Stomach (tissue), 19 donors: ENCODE measurements at places on chromosomes 7 and 10.

GRCh38 chr10:71134732-71135211 lies 77.6 kb upstream of the UNC5B start:
- DNase-seq = no peak

GRCh38 chr10:88116971-88117626 lies 253.7 kb downstream of the PTEN start:
- DNase-seq = no peak

DNA sequence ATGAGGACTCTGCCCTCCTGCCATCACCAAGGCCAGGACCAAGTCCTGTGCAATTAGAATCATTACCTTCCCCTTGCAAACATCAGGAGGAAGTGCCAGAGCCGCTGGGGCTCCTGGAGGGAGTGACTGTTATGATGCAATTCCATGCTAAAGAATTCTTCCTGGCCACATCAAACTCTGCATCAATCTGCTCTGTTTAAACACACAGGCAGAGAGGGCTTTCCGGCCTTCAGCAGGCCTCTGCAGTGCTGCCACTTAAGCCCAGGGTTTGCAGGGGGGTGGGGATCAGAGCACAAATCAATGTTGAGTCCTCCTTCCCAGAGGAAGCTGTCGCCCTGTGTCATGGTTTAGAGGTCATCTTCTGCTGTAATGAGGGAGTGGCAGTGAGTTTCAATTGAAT lies 58.1 kb downstream of the CTBP2 start:
- peak; percentile 42 for DNase-seq

DNA sequence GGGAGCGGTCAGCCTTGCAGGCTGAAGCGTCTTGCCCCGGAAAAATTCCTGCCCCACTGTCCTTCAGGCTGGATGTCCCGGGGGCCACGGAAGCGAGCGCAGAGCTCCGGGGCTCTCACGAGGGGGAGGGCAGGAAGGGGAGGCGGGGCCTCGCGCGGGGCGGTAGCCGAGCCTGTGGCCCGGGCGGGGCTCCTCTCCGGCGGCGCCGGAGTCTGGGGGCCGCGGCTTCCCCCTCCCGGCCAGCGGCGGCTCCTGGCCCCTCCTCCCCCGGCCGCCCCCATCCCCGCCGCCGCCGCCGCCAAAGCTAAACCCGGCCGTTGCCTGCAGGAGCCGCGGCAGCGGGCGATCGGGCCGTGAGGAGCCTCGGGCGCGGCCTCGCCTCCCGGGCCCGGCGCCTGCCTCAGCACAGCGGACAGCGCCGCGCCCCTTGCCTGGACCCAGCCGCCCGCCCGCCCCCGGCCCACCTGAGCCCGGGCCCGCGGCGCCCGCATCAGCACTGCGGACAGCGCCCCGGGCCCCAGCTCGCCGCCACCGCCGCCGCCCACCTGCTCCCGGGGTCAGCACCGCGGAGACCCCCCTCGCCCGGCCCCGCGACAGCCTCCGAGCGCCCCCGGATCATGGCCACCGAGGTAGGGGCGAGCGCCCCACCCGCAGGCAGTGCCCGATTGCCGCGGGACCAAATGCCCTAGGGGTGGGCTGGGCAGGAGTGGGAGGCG lies at the start of gene GOLGA7B:
TSS of gene GOLGA7B (plus strand) at position 157 of the 716 bp plus-strand sequence. CDS start at position 618, 461 bp downstream.
- peak; percentile 88 for DNase-seq

GRCh38 chr10:29465384-29465783 lies 169.4 kb downstream of the SVIL start:
- no peak for DNase-seq

DNA sequence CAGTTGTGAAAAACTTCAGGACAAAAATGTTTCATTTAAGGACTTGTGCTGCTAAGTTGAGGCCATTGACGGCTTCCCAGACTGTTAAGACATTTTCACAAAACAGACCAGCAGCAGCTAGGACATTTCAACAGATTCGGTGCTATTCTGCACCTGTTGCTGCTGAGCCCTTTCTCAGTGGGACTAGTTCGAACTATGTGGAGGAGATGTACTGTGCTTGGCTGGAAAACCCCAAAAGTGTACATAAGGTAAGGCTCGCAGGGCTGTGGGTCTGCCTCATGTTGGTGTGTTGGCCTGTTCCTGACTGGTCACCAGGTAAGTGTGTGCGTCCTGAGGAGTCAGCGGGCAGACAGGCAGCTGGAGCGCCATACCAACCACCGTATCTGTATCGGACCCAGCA lies 17.9 kb downstream of the OGDH start:
- DNase-seq = no peak

GRCh38 chr7:37920305-37920848 lies at the start of gene EPDR1:
Gene EPDR1, plus strand, starts transcription at chr7:37920640. Its CDS starts 300 bp downstream, at chr7:37920940.
- peak; percentile 85 for DNase-seq

DNA sequence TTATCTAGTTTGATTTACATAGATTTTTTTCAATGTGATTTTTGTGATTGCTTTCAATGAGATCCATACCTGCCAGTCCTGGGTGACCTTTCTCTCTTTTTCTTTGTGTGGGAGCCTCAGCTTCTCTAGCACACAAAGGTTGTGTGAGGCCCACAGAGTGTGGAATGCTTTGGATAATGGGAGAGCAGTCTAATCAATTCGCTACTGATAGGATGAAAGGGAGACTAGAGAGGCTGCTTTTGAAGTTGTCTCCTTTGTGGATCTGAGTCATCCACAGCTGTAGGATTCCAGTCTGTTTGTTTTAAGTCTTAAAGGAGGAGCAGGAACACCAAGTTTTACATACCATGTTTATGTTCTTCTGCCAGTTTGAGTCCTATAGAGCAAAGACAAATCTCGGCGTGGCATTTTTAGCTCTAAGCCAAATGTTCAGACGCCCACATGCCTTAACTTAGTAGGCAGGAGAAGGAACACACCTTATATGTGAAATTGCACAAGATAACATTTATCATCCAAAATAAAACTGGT lies 330.0 kb downstream of the ARL4A start:
- no peak for DNase-seq

GRCh38 chr7:111485701-111486380 lies 76.5 kb downstream of the IMMP2L start:
- DNase-seq = no peak

GRCh38 chr7:28560767-28561166 lies 148.4 kb downstream of the CREB5 start:
- no peak for DNase-seq

GRCh38 chr10:95964756-95965155 lies 57.0 kb downstream of the CC2D2B start:
- no peak for DNase-seq

DNA sequence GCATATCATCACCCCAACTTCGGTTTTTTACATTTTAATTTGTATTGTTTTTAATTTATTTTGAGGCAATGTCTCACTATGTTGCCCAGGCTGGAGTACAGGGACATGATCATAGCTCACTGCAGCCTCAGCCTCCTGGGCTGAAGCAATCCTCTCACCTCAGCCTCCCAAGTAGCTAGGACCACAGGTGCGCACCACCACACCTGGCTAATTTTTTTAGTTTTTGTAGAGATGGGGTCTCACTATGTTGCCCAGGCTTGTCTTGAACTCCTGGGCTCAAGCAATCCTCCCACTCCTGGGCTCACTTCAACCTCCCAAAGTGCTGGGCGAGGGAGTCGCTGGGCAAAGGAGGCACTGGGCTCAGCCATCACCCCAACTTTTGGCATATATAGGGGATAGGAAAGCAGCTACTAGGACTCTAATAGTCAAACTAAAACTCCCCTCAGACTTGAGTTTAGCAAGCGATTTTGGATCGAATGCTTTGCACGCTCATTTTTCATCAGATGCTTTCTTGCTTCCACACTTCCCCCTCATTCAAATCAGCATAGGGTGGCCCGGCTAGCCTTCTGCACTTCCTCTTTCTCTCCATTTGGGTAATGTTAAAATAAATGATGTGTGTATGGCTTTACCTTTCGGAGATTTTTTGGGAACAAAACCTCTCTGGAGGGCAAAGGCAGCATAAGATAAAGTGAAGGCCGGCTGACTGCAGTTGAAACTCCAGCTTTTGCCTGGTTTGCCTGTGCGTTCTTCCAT lies 20.8 kb upstream of the NMT2 start:
- no peak for DNase-seq

GRCh38 chr10:23610626-23611307 lies 171.9 kb downstream of the OTUD1 start:
- DNase-seq = no peak

DNA sequence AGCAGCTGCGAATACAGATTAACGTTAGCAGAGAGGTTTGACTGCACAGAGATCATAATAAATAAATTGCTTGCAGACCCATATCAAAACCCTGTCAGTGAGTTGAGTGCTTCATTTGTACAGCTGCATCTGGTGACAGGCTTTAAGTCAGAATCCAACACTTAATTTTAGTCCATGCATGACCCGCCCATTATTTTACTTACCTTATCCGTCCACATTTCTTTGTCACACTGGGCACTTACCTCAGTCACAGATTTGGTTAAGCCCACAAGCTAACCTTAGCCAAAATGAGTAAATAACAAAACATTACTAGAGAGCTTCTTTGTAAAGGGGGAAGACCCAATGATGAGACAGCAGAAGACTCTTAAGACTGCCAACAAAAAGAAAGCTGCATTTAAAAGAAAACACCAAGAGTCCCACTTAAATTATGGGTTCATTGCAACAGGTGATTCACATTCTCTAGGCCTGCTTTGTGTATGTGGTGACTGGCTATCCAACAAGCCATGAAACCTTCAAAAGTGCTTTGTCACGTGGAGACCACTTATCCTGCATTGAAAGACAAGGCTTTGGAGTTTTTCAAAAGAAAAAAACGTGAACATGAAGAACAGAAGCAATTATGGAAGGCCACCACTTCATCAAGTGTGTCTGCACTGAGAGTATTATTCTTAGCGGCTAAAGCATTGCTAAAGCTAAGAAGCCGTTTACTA lies 32.2 kb downstream of the PHTF2 start:
- DNase-seq = no peak

DNA sequence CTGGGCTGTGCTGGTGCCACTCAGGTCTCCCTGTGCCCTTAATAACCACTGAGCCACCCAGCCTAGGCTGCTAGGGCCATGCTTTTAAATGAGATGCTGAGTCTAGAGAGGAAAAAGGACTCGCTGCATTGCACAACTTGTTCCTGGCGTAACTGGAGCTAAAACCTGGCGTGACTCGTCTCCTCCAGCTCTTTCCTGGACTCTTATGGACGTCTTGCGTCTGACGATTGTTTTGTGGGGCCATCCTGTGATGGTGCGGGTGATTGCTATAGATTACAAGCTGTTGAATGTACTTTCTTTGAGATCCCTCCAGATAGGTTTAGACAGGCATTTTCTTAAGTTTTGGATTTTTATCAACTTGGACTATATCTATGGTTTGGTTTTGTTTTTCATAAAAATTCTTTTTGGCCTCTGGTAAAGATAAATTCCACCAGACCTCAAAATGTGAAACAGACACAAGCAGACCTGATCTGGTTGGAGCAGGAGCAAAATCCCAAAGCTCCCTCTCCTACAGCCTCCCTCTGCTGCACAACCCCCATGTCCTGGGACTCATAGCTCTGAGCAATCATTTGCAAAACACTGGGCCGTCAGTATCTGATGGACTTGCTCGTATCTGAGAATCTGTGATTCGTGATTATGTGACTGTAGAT lies 230.3 kb downstream of the ARHGAP12 start:
- no peak for DNase-seq

GRCh38 chr10:61708846-61709245 lies 46.1 kb downstream of the CABCOCO1 start:
- peak; percentile 32 for DNase-seq

GRCh38 chr10:35004651-35005050 lies 85.5 kb downstream of the CUL2 start:
- DNase-seq = no peak

GRCh38 chr7:34723866-34724490 lies 66.0 kb downstream of the NPSR1 start:
- no peak for DNase-seq

DNA sequence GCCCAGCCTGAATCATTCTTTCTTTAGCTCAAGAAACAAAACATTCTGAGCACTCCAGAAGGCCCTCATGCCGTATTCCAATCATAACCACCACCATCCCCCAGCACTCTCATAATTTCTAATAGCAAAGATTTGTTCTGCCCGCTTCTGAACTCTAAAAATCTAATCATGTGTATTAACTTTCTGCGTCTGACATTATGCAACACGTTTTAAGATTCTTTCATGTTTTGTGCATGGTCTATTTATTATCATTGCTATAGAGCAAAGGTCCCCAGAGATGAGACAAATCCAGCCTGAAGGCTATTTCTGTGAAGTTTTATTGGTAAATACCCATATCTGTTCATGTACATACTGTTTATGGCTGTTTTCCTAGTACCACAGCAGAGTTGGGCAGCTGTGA lies 8.8 kb downstream of the GDI2 start:
- DNase-seq = no peak

DNA sequence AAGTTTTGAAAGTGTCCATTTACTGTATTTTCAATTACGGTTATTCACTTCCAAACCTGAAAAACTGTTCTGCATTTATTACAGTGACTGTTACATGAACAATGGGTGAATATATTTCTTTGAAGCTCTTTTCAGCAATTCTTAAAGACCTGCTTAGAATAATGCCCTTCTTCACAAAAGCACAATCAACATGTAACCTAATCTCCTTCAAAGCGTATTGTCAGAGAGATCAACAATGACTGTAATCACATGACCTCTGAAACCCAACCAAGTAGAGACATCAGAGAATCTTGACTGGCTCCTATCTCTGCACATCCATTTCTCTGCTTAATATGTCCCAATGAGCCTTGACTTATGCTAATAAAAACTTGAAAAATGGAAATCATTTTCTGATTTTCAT lies 126.7 kb downstream of the NRCAM start:
- DNase-seq = no peak

GRCh38 chr10:107899075-107899474 lies 734.6 kb upstream of the SORCS1 start:
- no peak for DNase-seq

DNA sequence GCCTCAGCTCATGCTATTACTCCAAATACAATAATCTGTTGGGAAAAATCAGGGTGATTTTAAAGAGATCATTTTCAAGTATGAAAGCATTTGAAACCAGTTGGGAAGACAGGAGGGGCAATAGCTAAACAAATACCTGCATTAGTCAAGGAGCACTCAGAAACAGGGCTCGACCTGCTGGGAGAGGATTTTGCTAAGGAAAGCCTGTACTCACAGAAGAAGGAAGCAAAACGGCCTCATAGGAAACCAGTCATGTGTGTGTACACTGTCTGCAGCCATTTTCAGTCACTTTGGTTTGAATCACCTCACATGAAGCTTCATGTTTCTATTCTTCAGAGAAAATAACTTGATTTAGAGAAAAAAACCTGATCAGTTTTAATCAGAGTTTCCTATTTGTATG lies 38.6 kb downstream of the FZD1 start:
- DNase-seq = no peak
